ENCODE measurements at places on chromosomes 2 and 18.

- no peak for DNase-seq
Measured at GRCh38 chr2:105308382-105309146, 21.0 kb downstream of the TGFBRAP1 start.

DNA sequence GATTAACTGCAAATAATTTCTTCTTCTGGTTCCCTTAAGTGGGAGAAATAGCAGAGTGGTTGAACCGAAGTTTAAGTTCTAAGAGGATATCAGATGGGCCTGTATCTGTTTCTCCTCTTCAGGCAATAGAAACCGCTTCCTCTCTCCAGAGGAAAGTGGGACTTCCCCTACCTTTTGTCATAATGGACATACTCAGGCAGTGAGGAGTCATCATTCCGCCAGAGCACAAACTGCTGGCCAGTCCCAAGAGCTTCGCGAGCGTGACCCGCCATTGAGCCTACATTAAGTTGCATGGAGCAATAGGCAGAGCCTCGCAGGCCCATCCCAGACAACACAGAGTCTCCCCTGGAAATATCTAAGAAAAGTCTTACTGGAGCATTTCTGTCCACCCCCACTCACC is 158.9 kb downstream of the LDLRAD4 start:
- DNase-seq = no peak

DNA sequence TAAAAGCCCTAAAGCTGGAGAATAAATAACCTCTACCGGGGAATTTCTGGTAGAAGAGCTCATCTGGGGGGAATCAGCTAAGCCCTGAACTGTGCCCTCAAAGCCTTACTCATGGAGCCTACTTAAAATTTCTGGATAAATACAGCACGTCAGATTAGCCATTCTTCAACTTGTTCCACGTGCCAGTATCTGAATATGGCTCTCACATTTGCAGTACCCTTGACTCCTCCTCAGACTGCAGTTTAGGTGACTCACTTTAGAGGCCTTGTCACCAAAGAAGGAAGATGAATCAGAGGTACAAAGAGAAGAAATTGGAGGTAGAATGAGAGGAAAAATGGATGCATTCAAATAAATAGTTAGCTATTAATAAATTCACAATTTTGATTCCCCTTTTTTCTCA is 34.6 kb upstream of the POTEC start:
- no peak for DNase-seq

GRCh38 chr2:11406267-11406957 is 59.5 kb downstream of the E2F6 start:
- DNase-seq = no peak

DNA sequence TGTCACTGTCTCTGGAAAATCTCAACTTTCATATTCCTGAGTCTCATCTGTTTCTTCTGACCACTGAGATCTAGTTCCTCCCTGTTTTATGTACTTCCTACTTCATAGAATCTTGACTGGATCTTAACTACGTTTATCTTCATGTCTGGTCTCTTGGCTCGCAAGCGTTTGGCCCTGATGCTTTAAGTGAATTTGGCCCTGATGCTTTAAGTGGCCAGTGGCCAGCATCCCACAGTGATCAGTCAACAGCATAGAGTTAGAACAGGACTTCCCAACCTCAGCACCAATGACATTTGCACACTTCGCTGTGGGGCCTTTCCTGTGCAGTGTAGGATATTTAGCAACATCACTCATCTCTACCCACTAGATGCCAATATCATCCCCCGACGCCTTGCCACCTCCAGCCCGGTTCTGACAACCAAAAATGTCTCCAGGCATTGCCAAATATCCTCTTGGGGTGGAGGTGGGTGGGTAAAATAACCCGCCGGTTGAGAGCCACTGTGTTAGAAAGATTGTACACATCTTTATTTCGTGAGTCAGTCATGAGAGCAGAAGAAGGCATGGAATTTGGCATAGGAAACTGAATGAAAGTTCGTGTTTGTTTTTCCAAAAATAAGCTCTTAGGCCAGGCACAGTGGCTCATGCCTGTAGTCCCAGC is 12.2 kb downstream of the TM4SF20 start:
- no peak for DNase-seq

DNA sequence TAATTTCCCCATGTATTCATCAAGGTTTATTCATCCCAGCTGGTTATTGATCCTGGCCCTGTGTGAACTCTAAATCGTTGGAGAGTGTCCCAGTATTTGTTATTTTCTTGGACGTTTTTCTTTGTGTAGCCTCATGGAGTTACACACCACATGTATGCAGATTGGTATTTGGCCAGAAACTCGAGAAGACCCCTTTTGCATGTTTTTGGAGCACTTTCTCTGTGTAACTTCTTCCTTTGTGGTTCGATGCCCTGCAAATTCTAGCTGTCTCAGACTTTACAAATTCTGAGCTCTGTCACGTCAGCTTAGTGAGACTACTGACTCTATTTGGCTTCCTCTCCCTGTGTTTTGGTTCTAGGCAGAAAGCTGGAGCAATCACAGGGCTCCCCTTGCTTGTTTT is 198.7 kb downstream of the MCFD2 start:
- DNase-seq = no peak

GRCh38 chr2:236743921-236744280 is 174.3 kb downstream of the ACKR3 start:
- no peak for DNase-seq

DNA sequence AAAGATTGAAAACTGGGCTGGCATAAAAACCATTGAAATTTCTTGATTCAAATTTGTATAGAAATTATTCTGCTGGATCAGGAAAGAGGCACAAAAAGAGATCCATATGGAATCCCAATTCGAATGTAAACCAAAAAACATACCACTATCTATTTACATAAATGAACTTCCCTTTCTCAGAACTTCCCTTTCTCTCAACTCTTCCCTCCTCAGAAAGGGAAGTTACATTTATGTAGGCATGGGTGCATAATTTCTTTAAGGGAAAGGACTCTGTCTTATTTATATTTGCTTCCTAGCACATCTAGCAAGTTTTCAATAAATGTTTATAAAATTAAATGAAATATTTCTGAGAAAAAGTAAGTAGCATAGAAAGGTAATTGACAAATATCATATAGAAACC is 398.1 kb upstream of the ATP5MC3 start:
- peak; percentile 82 for DNase-seq

DNA sequence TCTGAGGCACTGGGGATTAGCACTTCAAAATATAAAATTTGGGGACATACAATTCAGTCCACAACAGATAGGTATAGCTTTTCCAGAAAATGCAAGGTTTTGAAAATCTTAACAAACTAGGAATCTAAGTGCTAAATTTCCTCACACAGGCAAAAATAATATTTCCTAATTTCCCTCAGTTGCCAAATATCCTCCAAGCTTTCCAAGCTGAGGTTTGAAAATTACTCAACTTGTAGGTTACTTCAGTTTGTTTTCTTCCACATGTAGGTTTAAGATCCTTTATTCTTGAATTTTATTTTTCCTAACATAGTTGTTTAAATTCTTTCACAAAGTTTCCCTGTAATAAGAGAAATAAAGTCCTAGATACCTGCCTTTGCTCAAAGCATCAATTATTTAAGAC is 192.9 kb upstream of the NRXN1 start:
- no peak for DNase-seq

GRCh38 chr2:40129725-40130124 is 322.2 kb downstream of the SLC8A1 start:
- DNase-seq = no peak

- DNase-seq = peak; percentile 52
Measured at GRCh38 chr2:74391209-74391579, 11.1 kb upstream of the DCTN1 start.

- DNase-seq = no peak
Measured at GRCh38 chr2:232563580-232563979, 13.1 kb downstream of the EIF4E2 start.

GRCh38 chr2:120747281-120747680 is 11.6 kb downstream of the GLI2 start:
- no peak for DNase-seq

DNA sequence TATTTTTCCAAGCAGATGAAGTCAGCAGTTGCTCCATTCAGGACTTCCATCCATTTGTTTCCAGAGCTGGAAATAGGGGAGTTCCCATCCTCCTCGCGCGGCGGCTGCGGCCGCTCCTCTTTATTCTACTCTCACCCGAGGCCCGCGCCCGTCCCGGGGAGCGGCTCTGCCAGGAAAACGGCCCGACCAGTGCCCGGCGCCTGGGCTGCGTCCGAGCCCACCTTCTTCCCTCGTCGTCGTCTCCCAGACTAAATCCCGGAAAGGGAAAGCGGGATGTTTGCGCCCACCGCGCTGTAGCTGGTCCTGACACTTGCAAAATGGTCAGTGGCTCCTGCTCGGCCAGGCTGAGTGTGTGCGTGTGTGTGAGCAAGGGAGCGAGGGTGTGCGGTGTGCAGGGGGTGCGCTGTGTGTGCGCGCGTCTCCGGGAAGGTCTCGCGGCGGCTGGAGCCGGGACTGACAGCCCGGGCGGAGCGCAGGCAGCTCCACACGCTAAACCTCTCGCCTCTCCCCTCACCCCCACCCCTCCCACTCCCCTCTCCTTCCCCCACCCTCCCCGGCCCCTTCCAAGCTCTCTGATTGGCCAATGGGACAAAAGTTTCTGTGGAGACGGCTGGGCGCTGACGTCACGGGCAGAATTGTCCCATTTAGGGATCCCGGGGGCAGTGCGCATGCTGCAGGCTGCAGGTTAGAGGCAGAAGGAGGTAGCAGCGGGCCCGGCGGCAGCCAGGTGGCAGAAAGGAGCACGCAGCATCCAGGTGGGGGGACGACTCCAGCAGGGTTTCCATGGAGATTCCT is at the start of gene NOL4:
Gene NOL4 (minus strand): TSS at position 491 of the 795 bp plus-strand sequence. CDS start 1,660 bp downstream, outside the sequence.
- no peak for DNase-seq

DNA sequence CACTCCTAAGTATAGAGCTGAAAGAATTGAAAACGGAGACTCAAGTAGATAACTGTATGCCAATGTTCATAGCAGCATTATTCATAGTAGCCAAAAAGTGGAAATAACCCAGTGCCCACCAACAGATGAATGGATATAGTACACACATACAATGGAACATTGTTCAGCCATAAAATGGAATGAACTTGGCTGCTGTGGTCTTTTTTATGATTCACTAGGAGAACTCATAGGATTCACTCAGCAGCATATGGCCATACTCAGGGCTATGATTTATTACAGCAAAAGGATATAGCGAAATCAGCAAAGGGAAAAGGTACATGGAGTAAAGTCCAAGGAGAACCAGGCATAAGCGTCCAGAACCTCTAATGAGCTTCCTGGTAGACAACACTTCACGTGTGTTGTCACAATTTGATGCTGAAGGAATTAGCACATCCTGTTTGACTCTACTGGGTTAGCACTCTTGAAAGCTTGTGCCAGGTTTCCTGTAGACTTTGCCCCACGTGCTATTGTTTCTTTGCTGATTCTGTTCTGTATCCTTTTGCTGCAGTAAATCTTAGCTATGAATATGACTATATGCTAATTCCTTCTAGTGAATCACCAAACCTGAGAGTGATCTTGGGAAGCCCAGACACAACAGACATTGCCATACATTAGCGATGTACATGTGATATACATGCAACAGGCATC is 15.7 kb downstream of the SPC25 start:
- DNase-seq = no peak
